ENCODE measurements at places on chromosomes 12 and 14.

- DNase-seq: no peak
Observed at GRCh38 chr14:87109271-87109670, 883.7 kb downstream of the GALC start.

GRCh38 chr14:53389202-53389601, 236.1 kb upstream of the DDHD1 start:
- no peak for DNase-seq

- DNase-seq: peak; percentile 91
Observed at GRCh38 chr14:81509838-81510452, 23.7 kb downstream of the SEL1L start.

GRCh38 chr12:52796839-52797528, 1.1 kb upstream of the KRT3 start:
- DNase-seq: no peak

- DNase-seq: no peak
Observed at GRCh38 chr14:36857842-36858445, 196.3 kb downstream of the PAX9 start.

GRCh38 chr12:102962532-102962931, 5.1 kb downstream of the ASCL1 start:
- DNase-seq: no peak

GRCh38 chr14:81125536-81125935, 95.2 kb downstream of the GTF2A1 start:
- no peak for DNase-seq

- DNase-seq: no peak
Observed at GRCh38 chr12:131137009-131137835, 183.5 kb downstream of the ADGRD1 start.

GRCh38 chr12:102602521-102602920, 122.2 kb upstream of the IGF1 start:
- no peak for DNase-seq

GRCh38 chr14:85479771-85480170, 50.2 kb upstream of the FLRT2 start:
- no peak for DNase-seq

DNA sequence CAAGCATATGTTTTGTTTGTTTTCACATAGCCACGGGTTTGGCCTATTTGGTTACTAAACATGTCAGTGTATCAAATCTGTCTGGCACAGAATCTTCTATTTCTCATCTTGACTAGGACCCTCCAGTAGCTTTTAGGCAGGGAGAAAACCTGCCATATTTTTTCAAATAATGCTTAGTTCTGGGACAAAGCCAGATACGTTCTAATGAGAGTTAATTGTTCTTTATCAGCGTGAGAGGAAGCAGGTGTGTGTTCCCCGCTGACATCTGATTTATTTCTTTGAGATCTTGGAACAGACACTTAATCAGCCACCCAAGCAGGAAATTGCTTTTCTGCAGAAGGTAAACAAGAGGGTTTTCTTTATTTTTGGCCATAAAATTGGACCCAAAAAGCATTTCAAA, 54.8 kb downstream of the GOLGA5 start:
- DNase-seq: peak; percentile 61

DNA sequence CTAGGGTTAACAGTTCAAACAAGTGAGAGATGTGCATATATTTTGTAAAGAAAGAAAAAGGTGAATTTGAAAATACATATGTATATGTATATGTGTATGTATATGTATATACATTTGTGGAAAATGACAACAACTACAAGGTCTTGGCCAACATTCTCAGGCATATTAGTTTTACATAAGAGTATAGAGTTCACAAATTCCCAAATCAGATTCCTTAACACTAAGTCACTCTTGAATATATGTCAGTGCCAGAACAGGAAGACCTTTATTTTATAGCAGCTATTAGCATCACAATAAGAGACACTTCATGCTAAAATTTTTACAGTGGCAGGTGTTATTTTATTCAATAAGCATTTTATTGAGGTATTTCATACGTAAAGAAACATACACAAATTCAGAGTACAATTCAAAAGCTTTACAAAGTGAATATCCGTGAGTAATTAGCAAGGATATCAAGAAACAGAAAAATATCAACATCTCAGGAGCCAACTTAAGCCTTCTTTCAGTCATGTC, 179.7 kb downstream of the SLC6A15 start:
- DNase-seq: no peak

- no peak for DNase-seq
Observed at GRCh38 chr14:99318091-99318958, 46.3 kb upstream of the BCL11B start.

GRCh38 chr12:120413901-120414695, 23.8 kb upstream of the COX6A1 start:
- no peak for DNase-seq

DNA sequence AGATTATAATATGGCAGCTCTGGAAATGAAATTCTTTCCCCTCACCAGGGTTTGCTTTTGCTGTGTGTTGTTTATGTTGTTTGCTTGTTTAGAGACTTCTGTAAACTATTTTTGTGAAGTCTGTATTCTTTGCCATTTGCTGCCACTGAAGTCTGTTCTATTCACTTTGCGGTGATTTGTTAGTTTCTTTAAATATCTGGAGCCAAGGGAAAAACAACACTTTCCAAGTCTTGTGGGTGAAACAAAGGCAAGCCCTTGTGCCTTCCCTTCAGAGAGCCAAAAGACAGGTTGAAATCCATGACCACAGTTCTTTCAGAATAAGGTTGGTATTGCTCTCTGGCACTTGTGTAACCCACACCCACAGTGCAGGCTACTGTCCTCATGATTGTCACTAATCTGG, 59.5 kb upstream of the RNU6-7 start:
- no peak for DNase-seq

- DNase-seq: no peak
Observed at GRCh38 chr14:61179796-61180398, 101.2 kb downstream of the TMEM30B start.

- DNase-seq: no peak
Observed at GRCh38 chr14:82500222-82500621, 966.6 kb upstream of the SEL1L start.

- no peak for DNase-seq
Observed at GRCh38 chr12:1692895-1693610, 2.2 kb downstream of the ADIPOR2 start.

DNA sequence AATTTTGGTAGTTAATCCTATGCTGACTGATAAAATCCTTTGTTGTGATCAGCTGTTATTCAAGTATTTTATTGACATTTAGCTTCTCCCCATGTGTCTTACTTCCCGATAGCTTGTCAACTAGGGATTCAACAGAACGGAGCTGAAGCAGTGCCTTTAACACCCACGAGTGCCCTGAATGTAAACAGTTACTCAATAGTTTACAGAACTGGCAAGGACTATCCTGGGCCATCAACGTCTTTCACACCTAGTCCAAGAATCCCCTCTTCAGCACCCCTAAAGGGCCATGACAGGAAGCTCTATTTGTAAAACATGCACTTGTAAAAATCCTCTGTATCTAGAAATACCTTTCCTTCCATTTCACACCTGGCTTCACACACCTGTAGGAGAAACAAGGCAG, 45.3 kb downstream of the SETD3 start:
- DNase-seq: no peak

DNA sequence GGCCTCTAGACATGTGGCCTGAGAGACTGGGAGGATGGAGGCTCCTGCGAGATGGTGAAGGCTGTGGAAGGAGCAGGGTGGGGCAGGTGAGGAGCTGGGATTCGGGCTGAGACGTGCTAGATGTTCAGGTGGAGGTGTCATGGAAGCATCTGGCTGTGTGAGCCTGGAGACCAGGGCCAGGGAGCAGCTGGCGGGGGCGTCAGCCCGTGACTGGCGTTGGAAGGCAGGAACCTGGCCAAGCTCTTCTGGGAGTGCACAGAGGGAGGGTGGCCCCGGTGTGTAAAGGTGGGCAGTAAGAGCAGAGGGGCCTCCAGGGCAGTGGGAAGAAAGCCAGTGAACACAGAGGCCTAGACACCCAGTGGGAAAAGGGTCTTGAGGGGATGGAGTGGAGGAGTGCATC, 55.1 kb upstream of the RD3L start:
- DNase-seq: no peak

DNA sequence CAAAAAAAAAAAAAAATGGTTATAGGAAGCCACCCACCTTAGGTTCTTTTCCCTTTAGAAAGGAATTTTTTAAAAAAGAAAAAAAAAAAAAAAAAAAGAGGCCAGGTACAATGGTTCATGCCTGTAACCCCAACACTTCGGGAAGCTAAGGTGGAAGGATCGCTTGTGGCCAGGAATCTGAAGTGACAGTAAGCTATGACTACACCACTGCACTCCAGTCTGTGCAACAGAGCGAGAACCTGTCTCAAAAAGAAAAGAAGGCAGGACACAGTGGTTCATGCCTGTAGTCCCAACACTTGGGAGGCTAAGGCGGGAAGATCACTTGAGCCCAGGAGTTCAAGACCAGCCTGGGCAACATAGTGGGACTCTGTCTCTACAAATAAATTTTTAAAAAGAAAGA, 36.0 kb downstream of the SPTLC2 start:
- DNase-seq: no peak

GRCh38 chr14:21902561-21903181, 229.1 kb upstream of the OR4E1 start:
- no peak for DNase-seq

DNA sequence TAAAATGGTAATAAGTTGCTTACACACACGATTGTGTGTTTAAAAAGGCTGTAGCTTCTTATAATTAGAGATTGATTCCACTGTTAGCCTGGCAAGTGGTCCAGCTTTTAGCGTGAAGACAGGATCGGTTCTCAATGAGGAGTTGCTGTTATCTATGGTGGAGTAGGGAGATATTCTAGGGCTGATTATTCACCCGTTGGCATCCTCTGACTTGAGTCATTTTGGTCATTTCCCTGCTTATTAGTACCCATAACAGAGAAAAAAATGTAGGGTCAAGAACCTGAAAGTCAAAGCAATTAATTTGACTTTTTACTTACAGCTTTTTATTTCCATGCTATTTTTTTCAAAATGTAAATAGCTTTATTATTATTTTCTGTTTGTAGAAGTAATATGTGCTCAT, 76.0 kb downstream of the KCNK13 start:
- no peak for DNase-seq

DNA sequence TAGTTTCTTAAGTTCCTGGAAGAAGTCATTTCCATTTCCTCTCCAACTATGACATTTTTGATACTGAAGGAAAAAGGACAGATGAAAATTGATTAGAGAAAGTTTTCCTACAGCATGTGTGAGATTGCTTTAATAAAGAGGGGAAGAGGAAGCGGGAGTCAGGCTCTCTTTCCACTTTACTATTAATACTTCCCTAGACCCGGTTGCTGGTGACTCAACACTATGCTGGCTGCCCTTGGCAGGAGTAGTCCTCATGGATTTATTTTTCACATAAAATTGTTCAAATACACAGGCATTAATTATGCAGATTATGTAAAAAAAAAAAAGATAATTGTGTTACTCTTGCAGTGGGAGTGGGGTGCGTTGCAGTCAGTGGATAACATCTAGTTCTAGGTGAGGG, 293.4 kb downstream of the EGLN3 start:
- DNase-seq: no peak

GRCh38 chr14:60838601-60839000, 104.0 kb downstream of the MNAT1 start:
- no peak for DNase-seq

- no peak for DNase-seq
Observed at GRCh38 chr14:75979071-75979571, 2.7 kb downstream of the TGFB3 start.

DNA sequence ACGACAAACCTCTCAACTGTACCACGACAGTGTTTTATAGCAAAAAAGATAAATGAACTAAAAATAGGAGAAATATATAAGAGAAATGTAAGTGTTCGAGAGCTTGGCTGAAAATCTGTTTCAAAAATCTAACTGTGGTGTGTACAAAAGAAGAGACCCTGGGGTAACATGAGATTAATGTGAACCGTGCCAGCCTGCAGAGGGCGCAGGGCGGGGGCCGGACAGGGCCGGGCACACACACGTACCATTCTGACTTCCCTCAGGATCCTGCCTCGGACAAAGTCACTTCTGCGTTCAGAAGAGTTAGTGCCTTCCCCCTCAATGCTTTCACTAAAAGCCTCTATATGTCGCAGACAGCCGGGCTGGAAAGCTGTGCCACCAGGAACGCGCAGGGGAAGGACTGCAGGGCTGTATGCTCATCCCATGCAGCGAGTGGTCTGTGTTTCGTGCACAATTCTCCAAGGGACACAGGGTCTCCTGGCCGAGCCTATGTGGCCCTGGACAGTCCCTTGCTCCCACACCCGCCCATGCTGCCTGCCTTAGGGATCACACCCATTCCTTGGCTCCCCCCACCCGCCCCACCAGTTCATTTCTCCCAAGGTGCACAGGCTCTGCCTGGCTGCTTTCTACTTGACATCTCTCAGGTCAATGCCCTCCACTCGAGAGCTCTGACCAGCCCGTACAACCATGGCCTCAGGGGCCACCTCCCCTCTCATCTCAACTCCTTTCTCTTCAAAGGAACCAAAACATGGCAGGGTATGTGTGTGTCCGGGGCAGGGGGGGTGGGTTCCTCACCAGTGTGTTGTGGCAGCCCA, 8.5 kb downstream of the CDCA4 start:
- no peak for DNase-seq

- no peak for DNase-seq
Observed at GRCh38 chr14:76811561-76811960, 1.1 kb downstream of the ANGEL1 start.

- DNase-seq: no peak
Observed at GRCh38 chr12:96223411-96224218, 29.4 kb downstream of the ELK3 start.

DNA sequence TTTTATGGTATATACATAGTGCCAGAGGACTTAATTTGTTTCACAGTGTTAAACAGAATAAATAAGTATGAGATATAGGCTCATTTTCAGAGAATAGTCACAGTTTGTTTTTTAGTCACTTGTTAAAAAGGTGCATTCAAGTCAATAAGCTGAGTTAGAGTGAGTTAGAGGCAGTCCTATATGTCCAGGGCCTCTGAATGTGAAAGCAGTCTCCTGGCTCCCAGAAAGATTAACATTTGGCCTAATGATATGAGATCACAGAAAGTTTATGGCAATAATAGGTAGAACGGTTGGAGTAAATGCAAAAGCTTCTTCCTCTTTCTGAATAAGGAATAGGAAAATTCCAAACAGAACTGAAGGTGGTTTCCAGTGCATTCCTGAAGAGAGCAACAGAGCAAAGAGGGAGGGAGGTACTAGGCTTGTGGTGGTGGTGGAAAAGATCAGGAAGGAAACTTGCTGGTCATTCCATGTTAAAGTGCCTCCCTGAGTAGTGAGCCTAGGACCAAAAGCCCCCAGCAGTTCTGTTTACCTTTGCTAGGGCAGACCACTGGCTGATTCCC, 54.4 kb downstream of the SLC38A4 start:
- no peak for DNase-seq

GRCh38 chr14:71486279-71486678, 445.9 kb upstream of the RGS6 start:
- DNase-seq: no peak

DNA sequence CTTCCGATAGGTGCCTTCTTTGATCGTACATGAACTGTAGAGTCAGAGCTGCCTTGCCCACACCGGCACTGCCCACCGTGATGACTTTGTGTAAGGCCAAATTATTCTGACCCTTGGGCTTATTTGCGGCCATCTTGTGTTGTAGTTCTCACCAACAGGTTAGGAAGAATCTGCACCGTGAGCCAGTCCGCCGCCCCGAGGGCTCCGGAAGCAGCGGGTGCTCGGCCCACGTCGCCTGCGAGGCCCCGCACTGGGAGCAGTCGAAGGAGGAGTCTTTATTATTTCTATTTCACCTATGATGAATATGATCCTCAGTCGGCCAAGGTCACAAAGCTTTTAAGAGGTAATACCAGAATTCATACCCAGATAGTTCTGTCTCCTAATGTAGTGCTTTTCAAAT, 70.6 kb upstream of the SYT1 start:
- DNase-seq: no peak

All from NCI-H524 treated with DMSO at 0.1 percent for 48 hours (cell line).